Progenitor cell of endocrine pancreas (in vitro differentiated cells): ENCODE measurements at places on chromosomes 3 and 15.

GRCh38 chr3:30640851-30641250 is 34.5 kb downstream of the TGFBR2 start:
- H3K4me3 ChIP-seq: no peak overlapping the region
- H3K36me3 ChIP-seq: peaks cover 16% of the 10 kb centered on the region
- no peaks in the 10 kb centered on the region for H3K27me3 ChIP-seq
- no peak for DNase-seq
- peaks cover 9% of the 10 kb centered on the region for H3K4me1 ChIP-seq

DNA sequence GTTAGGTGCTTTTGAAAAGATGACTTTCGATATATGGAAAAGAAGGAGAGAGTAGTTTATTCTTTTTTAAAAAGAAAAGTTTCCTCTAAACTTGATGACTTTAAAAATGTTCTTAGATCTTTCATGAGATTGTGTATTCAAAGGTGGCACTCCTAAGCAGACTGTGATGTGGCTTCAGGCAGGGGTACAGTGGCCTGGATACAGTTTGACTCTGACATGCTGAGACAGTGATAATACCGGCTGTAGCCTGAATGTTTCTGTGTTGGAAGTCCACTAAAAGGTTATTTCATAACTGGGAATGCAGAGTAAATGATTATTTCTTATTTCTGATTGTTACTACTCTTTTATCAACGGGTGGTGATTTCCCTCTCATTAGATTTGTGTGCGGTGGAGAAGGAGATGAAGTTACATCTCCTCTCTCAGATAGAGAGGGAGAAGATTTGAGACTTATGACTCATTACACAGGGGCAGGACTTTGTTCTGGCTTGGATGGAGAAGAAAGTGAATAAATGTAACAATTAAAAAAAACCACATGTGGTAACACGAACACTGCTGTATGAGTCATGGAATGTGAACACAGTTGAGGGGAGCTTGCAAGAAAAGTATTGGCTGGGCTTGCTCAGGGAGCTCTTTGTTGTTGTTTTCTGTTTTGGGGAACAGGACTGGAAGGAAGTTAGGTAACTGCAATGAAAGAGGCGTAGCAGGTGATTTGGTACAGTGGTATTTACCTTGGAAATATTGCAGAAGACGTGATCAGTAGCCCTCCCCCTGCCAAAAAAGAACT is 21.6 kb downstream of the SPTSSB start:
- H3K27me3 ChIP-seq: no peaks in the 10 kb centered on the region
- H3K36me3 ChIP-seq: no peaks in the 10 kb centered on the region
- H3K4me3 ChIP-seq: no peak overlapping the region
- DNase-seq: no peak
- H3K27ac ChIP-seq: no peak overlapping the region
- H3K4me1 ChIP-seq: peaks cover 28% of the 10 kb centered on the region

DNA sequence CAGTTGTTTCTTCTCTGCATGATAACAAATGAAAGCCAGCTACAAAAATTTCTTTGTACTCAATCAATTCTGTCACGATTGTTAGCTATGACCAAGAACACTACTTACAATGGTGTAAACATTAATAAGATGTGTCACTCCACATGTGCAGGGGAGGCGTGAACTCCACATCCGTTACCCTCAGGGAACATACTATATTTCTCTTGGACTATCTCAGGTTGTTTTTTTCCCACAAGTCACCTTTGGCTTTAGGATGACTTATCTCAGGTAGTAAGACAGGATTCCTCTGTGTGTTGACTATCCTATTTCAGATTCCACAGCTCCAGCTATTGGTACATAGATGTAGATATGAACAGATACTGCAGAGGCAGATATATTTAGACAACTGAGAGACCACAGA is 423.3 kb upstream of the GRM7 start:
- H3K4me1 ChIP-seq: no peaks in the 10 kb centered on the region
- H3K36me3 ChIP-seq: no peaks in the 10 kb centered on the region
- H3K27ac ChIP-seq: no peak overlapping the region
- no peak for DNase-seq
- H3K4me3 ChIP-seq: no peak overlapping the region

- H3K4me3 ChIP-seq: no peak overlapping the region
- no peaks in the 10 kb centered on the region for H3K27me3 ChIP-seq
- no peak overlapping the region for H3K27ac ChIP-seq
Observed at GRCh38 chr3:78887029-78887428, 880.8 kb downstream of the ROBO1 start.

DNA sequence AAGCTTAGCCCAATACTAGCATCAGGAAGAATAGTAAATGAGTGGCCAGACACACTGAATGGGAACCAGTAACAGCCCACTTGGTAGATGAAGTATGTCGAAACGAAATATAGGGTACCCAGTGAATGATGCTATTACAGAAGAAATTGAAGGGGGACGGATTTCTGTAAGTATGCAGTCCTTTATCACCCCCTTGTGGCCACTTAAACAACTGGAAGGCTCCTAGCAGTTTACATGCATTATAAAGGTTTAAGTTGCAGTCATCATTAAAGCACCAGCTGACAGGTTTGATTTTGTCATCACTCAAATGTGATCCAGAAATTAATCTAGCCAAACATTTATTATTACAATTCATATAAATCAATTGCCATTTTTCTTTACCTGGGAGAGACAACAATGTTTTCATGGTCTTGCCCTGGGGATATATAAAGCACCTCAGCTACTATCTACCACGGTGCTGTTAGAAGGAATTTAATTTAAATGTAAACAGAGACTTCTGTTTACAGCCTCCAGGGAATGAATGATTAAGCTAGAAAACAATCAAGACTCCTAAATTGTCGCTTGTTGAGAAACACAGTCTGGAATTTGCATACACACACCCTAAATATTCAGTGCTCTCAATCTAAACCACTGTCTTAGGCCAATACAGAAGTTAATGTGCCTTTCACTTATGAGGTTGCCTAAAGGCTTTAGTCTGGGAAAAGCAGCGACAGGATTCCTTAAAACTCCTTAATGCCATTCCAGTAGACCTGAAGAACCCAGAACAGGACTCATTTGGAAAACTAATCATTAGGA is 7.8 kb downstream of the EIF1B start:
- H3K36me3 ChIP-seq: peaks cover 8% of the 10 kb centered on the region
- no peak overlapping the region for H3K4me3 ChIP-seq

- no peaks in the 10 kb centered on the region for H3K36me3 ChIP-seq
- H3K27ac ChIP-seq: no peak overlapping the region
- peaks cover 30% of the 10 kb centered on the region for H3K27me3 ChIP-seq
- H3K4me1 ChIP-seq: no peaks in the 10 kb centered on the region
- no peak overlapping the region for H3K4me3 ChIP-seq
Observed at GRCh38 chr3:42472555-42472954, 29.9 kb upstream of the VIPR1 start.

GRCh38 chr3:52820736-52821135 is 9.7 kb downstream of the ITIH4 start:
- no peaks in the 10 kb centered on the region for H3K27me3 ChIP-seq
- H3K27ac ChIP-seq: no peak overlapping the region
- H3K4me1 ChIP-seq: peaks cover 8% of the 10 kb centered on the region
- no peak overlapping the region for H3K4me3 ChIP-seq
- DNase-seq: no peak
- no peaks in the 10 kb centered on the region for H3K36me3 ChIP-seq
